ENCODE measurements at places on chromosomes 6 and 20.

DNA sequence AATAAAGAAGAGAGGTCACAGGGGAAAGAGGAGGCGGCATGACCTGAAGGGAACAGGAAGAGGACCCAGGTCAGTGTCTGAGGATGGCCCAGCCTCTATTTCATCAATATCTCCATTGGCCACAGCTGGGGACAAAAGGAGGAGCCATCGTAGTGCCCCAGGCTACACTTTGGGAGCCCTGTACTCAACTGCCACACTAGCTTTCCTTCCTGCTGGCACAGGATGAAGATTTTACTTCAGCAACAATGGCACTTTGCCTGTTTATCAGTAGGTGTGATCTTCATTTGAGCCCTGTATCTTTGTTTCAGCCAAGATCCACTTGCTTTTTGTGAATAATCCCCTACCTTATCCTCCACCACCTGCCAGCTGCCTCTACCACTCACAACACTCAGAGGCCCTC lies 35.4 kb upstream of the RCAN2 start:
- no peak for DNase-seq

- DNase-seq = peak; percentile 16
Observed at GRCh38 chr6:40845553-40845952, 193.5 kb downstream of the UNC5CL start.

DNA sequence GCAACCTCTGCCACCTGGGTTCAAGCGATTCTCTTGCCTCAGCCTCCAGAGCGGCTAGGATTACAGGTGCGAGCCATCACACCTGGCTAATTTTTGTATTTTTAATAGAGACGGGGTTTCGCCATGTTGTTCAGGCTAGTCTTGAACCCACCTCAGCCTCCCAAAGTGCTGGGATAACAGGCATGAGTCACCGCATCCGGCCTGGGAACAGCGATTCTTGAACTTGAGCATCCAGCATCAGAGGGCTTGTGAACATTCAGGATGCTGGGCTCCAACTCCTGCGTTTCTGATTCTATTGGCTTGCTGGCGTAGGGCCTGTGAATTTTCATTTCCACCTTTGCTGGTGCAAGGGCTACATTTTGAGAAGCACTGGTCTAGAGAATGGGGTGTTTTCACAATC lies 24.5 kb upstream of the PIM1 start:
- DNase-seq = no peak

DNA sequence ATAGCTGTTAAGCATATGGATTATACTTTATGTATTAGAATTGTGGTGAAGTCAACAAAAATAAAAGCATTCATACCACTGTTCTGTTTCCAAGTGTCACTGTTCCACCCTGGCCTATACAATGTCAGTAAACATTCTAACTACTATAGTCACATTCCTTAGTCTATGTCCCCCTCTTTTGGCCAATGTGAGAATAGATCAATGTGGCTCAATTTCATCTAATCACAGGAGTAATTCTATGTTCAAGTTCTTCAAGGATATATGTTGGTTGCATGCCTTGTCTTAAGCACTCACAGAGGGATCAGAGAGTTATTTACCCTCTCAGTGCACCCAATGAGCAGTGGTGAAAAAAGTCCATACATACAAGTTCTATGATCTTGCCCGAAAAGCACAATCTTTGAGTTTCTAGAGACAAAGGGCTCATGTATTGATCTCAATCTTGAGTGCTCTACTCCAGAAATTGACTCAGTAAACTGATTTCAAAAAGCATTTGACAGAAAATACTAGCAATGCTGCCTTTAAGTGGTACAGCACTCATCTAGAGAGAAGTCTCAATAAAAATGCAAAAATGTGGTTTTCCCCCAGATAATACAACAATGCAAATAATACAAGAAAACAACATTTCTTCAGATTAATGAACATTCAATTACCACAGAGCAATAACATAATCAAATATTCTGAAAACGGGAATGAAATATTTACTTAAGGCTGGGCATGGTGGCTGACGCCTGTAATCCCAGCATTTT lies 16.5 kb downstream of the SMLR1 start:
- peak; percentile 59 for DNase-seq

DNA sequence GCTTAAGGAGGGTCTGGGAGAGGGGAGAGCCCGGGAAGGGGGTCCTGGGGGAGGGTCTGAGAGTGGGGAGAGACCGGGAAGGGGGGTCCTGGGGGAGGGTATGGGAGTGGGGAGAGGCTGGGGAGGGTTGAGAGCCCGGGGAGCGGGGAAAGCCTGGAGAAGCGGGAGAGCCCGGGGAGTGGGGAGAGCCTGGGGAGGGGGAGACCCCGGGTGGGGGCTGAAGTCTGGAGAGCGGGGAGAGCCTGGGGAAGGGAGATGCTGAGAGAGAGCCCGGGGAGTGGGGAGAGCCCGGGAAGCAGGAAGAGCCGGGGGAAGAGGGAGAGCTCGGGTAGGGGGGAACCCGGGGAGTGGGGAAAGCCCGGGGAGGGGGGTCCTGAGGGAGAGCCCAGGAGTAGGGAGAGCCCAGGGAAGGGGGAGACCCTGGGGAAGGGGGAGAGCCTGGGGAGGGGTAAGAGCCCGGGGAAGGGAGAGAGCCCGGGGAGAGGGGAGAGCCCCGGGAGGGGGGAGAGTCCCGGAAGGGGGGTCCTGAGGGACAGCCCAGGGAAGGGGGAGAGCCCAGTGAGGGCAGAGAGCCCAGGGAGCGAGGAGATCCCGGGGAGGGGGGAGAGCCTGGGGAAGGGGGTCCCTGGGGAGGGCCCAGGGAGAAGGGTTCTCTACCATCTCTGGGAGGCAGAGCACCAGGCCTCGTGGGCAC lies 148.5 kb downstream of the SYNDIG1 start:
- DNase-seq = no peak

DNA sequence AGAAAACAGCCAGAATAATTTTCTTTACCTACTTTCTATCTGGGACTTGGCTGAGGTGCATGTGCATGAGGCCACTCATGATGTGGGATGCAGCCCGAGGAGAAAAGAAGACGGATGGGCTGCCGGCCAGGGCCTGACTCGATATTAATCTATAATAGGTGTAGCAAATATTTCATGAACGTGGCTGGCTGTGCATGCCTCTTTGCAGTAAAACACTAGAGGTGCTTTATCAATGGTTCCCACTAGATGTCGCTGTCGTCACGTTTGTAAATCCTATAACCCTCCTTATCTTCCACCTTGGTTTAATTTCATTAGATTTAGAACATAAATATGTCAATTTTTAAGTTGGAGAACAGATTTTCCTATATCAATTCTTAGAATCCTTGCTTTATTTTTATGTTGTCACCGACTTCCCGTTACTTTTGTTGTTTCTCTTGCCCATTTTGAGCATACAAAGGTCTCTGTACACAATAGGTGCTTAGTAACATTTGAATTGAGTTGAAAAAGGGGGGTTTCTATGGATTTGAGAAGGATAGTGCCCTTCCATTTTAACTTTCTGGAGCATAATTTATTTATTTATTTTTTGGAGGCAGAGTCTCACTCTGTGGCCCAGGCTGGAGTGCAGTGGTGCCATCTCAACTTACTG lies 19.6 kb upstream of the FERMT1 start:
- DNase-seq = peak; percentile 26

DNA sequence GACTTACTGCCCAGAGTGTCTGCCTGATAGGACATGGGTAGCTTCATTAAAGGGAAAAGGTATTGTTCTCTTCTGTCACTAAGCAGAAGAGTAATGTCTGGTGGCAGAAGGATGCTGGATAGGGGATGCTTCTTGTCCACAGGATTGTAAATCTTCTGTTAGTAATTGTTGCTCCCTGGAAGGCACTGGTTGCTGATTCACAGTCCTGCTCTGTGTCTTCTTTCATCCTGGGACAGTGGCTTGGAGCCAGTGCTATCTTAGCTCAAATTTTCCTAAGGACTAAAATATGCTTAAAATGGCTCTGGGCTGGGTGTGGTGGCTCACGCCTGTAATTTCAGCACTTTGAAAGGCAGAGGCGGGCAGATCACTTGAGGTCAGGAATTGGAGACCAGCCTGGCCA lies 48.0 kb downstream of the SYTL3 start:
- no peak for DNase-seq

GRCh38 chr6:158649289-158650143 lies at the start of gene SYTL3:
SYTL3 (plus strand) TSS chr6:158650054; CDS start chr6:158663269, 13,215 bp downstream.
- DNase-seq = no peak

GRCh38 chr6:14664621-14665315 lies 547.2 kb downstream of the CD83 start:
- DNase-seq = no peak

DNA sequence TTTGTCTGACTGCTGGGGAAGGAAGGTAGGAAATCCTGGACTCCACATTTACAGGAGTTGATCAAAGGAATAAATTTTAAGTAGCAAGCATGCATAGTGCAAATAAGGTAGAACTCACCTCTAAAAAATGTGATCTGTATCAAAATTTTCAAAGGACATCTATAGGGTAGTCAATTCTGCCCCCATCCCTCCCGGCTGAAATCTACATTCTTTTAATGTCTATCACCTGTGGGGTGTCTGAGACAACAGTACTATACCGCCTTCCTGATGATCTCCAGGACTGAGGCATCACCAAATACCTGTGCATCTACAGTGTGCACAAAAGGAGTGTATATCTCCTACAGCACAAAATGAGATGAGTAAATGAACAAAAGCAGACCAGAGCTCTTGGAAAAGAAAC lies 19.9 kb downstream of the CPNE1 start:
- no peak for DNase-seq

GRCh38 chr6:106141441-106142237 lies 55.5 kb downstream of the PRDM1 start:
- DNase-seq = no peak

GRCh38 chr20:25072226-25072811 lies 9.6 kb downstream of the VSX1 start:
- no peak for DNase-seq

GRCh38 chr6:143485967-143486366 lies 25.6 kb downstream of the FUCA2 start:
- DNase-seq = no peak

DNA sequence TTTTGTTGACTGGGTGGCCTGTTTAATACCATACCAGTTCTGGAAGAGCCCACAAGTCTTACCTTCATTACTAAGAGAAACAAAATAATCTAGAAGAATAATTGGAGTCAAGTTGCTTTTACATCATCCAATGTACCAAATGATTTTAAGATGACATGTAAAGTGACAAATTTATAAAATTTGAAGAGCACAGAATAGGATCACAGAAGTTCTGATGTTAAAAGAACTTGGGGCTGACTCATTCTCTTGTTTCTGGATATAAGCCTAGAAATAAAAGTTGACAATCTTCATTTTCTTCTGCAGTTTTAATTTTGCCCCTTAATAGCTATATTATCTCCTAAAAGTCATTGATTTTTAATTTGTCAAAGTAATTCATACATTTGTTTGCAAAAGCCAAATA lies 317.5 kb upstream of the MARCKS start:
- no peak for DNase-seq

GRCh38 chr6:27867051-27867944 lies 44.9 kb downstream of the OR2B2 start:
- DNase-seq = peak; percentile 57
